ENCODE measurements at places on chromosomes 7 and 10.
A peak's percentile ranks its signal among the peaks of the same experiment; 100 is the strongest.

DNA sequence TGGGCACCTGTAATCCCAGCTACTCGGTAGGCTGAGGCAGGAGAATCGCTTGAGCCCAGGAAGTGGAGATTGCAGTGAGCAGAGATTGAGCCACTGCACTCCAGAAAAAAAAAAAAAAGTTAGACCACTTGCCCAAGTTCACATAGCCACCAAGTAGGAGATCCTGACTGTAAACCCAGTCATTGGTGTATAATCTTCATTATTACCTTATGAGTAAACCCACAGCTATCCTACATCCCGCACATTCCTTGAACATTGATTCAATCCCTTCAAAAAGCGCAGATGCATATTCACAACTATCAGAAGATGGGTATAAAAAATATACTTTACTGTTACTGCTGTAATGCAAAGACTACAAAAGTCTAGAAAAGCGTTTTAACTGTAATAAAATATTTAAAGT, 512.9 kb downstream of the SUGCT start:
- DNase-seq = no peak
- H3K27ac ChIP-seq = no peak overlapping the region
- no peak overlapping the region for H3K4me3 ChIP-seq
- H3K36me3 ChIP-seq = no peaks in the 10 kb centered on the region
- no peaks in the 10 kb centered on the region for H3K27me3 ChIP-seq

GRCh38 chr10:126476246-126476645, 88.0 kb upstream of the ADAM12 start:
- no peak overlapping the region for H3K27ac ChIP-seq
- DNase-seq = peak; percentile 66
- peaks cover 3% of the 10 kb centered on the region for H3K27me3 ChIP-seq
- peaks cover 4% of the 10 kb centered on the region for H3K4me1 ChIP-seq
- no peaks in the 10 kb centered on the region for H3K36me3 ChIP-seq

GRCh38 chr7:42167631-42168236, 69.3 kb downstream of the GLI3 start:
- peaks cover 6% of the 10 kb centered on the region for H3K36me3 ChIP-seq
- no peak for DNase-seq
- H3K4me3 ChIP-seq = no peak overlapping the region
- H3K27me3 ChIP-seq = no peaks in the 10 kb centered on the region

DNA sequence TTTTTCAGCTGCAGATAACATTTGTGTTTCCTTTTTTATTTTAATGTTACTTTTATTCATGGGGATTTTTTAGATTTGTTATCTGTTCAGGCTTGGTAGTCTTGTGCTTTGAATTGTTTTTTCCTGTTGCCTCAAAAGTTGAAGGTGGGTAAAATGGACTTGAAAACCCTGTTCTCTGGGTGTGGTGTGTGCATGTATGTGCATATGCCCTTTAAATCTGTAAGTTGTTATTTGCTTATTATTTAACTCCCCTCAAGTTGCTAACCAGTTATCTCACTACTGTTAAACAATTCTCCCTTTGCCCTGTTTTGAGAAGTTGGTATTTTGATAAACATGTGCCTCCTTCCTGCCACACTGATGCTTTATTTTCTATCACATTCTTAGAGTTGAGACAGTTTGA, 30.6 kb downstream of the TSPAN14 start:
- H3K4me3 ChIP-seq = no peak overlapping the region
- H3K27me3 ChIP-seq = no peaks in the 10 kb centered on the region
- peaks cover 25% of the 10 kb centered on the region for H3K4me1 ChIP-seq
- peaks cover 5% of the 10 kb centered on the region for H3K36me3 ChIP-seq

- no peaks in the 10 kb centered on the region for H3K36me3 ChIP-seq
- no peak overlapping the region for H3K27ac ChIP-seq
- H3K4me3 ChIP-seq = no peak overlapping the region
- no peaks in the 10 kb centered on the region for H3K27me3 ChIP-seq
- H3K4me1 ChIP-seq = no peaks in the 10 kb centered on the region
Observed at GRCh38 chr7:147803151-147803550, 787.4 kb upstream of the C7orf33 start.

Measured in osteocyte (in vitro differentiated cells).